Type B pancreatic cell (in vitro differentiated cells): ENCODE measurements at places on chromosomes 2 and 18.

GRCh38 chr2:68317971-68318913 lies 1.5 kb downstream of the CNRIP1 start:
- H3K27ac ChIP-seq = peak overlapping the region; percentile 39
- peaks cover 12% of the 10 kb centered on the region for H3K4me1 ChIP-seq
- H3K36me3 ChIP-seq = peaks cover 10% of the 10 kb centered on the region
- H3K4me3 ChIP-seq = peak overlapping the region; percentile 86
- peaks cover 73% of the 10 kb centered on the region for H3K27me3 ChIP-seq

DNA sequence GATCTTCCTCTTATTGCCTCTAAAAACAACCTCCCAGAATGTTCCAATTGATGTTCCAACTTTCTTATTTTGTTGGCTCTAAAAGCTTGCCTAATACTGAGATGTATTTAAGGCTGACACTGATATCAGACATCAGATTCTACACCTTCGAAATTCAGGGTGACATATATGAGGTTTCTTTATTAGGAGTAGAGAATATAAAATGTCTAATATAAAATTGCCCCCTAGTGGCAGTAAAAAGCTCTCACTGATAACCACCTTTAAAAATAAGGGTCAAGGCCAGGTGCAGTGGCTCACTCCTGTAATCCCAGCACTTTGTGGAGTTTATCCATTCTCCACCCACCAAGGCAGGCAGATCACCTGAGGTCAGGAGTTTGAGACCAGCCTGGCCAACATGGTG lies 789.7 kb upstream of the SLC39A10 start:
- H3K27ac ChIP-seq = no peak overlapping the region
- H3K4me1 ChIP-seq = no peaks in the 10 kb centered on the region
- no peak for DNase-seq
- H3K27me3 ChIP-seq = no peaks in the 10 kb centered on the region

GRCh38 chr2:191521608-191522208 lies 156.2 kb upstream of the NABP1 start:
- no peaks in the 10 kb centered on the region for H3K36me3 ChIP-seq
- H3K4me1 ChIP-seq = no peaks in the 10 kb centered on the region
- no peak for DNase-seq
- no peak overlapping the region for H3K27ac ChIP-seq
- H3K27me3 ChIP-seq = no peaks in the 10 kb centered on the region

DNA sequence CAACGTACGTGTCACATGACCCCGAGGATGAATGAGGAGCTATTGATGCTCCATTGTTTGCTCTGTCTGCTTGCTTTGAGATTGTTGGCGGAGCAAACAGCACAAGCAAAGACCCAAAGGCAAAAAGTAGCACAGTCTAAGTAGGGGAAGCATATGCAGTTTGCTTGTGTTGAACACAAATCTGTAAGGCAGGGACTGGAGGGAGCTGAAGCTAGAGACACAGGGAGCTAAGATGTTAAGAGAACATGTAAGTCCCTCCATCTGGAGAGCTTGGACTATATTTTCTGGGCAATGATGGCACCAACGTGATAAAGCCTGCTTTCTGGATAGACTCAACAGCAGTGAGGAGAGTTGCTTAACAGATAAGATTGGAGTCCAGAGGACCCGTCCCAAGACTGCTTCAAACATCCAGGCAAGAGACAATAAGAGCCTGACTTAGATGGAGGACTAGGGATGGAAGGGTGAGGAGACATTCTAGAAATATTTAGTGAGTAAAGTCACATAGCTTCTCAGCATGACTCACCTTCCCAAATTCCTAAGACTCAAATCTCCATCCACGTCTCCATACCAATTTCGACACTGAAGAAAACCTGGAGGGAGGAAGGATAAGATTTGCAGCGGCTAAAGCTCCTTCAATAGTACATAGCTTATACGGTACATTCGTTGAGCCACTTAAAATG lies 88.1 kb upstream of the KLF7 start:
- DNase-seq = no peak
- peaks cover 34% of the 10 kb centered on the region for H3K4me1 ChIP-seq
- no peaks in the 10 kb centered on the region for H3K36me3 ChIP-seq
- peaks cover 3% of the 10 kb centered on the region for H3K27me3 ChIP-seq

- H3K36me3 ChIP-seq = no peaks in the 10 kb centered on the region
- no peak overlapping the region for H3K27ac ChIP-seq
- DNase-seq = no peak
- no peaks in the 10 kb centered on the region for H3K27me3 ChIP-seq
- H3K4me3 ChIP-seq = no peak overlapping the region
- H3K4me1 ChIP-seq = peaks cover 22% of the 10 kb centered on the region
Observed at GRCh38 chr2:111665011-111665410, 219.0 kb downstream of the ANAPC1 start.
